ENCODE measurements at places on chromosomes 2 and 18.
A peak's percentile ranks its signal among the peaks of the same experiment; 100 is the strongest.

- DNase-seq: no peak
Observed at GRCh38 chr2:11533278-11534070, at the start of gene GREB1. Gene GREB1 (plus strand): TSS chr2:11534045. CDS start chr2:11556615, 22,570 bp downstream.

GRCh38 chr2:12767541-12767940 lies 50.8 kb downstream of the TRIB2 start:
- DNase-seq: no peak

DNA sequence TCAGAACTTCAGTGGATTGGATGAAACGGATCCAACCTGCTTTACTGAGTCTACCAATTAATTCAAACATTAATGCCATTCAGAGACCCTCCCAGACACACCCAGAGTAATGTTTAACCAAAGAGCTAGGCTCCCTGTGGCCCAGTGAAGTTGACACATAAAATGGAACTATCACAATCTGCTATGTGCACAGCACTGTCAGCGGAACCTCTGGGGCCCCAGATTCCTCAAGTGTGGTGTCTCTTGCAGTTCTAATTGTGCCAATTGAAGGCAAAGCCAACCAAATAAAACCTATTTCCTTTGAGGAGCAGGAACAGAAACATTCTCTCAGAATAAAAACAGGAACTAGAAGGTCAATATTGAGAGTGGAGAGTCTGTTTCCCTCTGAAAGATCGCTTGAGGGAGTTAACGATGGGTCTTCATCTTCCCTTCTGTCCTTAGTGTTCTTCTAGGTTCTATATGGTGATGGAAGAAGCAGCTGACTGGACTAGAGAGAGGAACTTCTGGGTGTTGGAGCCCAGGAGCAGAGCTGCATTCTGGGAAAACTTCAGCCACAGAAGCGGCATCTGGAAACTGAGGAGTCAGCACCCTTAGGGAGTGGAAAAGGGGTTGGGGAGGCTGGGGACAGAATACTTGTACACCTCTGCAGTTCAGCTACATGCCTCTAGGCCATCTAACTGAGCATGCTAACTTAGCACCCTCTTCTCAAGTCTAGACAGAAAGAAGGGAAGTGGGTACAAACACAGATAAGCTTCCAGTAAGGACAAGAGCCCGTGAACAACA lies 174.4 kb upstream of the FBXO11 start:
- no peak for DNase-seq

- no peak for DNase-seq
Observed at GRCh38 chr2:83826577-83826976, 632.5 kb downstream of the SUCLG1 start.

GRCh38 chr18:64668461-64668962 lies 519.6 kb upstream of the LINC00305 start:
- DNase-seq: no peak

DNA sequence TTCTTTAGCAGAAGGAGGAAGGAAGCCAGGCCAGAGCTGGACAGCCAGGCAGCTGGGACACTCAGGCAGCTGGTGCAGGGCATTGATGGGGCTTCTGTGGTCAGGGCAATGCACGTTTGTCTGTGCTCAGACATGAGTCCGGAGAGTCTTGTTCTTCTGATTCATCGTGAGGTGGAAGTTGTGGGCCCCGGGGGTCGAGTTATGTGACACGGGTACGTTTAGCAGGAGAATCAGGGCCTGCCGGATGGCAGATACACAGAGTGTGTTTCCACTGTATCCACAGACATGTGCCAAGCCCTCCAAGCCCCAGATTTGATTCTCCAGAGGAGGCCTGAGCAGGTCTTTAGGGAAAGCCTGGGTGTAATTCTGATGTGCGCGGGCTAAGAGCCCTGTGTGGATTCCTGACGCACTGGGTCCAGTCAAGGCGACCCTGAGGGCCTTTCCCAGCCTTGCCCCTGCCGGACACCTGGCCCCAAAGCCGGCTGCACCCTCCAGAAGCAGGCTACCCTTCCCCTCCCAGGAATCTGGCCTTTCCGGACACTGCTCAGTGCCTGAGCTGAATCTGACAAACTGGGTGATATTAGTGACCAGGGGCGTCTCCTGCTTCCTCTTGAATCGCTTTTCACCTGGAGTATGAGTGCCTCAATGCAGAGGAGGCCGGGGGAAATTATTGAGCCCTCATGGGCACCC lies 10.1 kb downstream of the ARHGEF4 start:
- DNase-seq: no peak

GRCh38 chr2:160300203-160300602 lies 100.1 kb upstream of the ITGB6 start:
- no peak for DNase-seq

- DNase-seq: no peak
Observed at GRCh38 chr2:216507220-216508160, 8.8 kb downstream of the RPL37A start.

DNA sequence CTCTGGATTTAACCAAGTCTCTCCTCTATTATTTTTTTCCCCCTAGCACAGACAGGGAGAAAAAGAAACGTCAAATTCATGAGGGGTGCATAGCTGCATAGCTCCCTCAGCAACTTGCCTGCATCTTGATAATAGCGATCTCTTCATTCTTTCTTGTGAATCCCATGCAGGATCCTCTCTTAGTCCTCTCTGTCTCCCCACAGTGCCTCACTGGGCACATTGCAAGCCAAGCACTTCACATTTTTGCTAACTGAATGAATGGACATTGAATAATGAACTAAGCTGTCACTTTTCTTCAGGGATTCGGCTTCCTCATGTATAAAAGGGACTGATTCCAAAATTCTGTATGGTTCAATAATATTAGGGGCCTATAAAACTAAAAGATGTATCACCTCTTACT lies 2.9 kb upstream of the EPB41L3 start:
- DNase-seq: peak; percentile 36

- no peak for DNase-seq
Observed at GRCh38 chr18:35573531-35573930, 8.0 kb upstream of the GALNT1 start.

GRCh38 chr2:14288016-14288415 lies 344.5 kb upstream of the LRATD1 start:
- DNase-seq: no peak

DNA sequence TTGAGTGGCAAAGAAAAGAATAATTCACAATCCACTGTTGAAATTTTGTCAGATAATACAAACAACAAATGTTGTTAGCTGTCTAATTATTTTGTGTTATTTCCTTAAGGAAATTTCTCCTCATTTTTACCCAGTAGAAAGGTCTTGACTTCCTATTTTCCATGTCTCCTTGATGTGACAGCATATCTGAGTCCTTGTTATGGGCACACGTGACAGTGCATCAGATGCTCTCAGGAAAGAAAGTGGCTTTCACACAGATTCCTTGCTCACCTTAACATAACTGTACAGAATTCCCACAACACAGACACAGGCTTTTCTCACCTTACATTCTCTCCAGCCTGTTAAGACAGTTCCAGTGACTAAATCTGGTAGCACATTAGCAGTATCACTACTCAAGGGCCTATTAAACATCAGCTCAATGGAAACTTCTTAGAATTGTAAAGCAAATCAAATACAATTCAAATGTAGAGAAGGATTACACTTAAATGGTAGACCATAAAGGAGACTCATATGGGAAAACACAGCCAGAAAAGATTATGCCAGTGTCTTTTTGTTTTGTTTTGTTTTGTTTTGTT lies 30.2 kb upstream of the GPR55 start:
- no peak for DNase-seq

GRCh38 chr18:13394801-13395200 lies 176.2 kb downstream of the LDLRAD4 start:
- no peak for DNase-seq

Measured in WTC11 (cell line).